ENCODE measurements at places on chromosomes 4 and X. TPM values are rescaled to one million over a fixed set of nuclear protein-coding genes. Genes with fewer than 3 reads are reported as not detected.

DNA sequence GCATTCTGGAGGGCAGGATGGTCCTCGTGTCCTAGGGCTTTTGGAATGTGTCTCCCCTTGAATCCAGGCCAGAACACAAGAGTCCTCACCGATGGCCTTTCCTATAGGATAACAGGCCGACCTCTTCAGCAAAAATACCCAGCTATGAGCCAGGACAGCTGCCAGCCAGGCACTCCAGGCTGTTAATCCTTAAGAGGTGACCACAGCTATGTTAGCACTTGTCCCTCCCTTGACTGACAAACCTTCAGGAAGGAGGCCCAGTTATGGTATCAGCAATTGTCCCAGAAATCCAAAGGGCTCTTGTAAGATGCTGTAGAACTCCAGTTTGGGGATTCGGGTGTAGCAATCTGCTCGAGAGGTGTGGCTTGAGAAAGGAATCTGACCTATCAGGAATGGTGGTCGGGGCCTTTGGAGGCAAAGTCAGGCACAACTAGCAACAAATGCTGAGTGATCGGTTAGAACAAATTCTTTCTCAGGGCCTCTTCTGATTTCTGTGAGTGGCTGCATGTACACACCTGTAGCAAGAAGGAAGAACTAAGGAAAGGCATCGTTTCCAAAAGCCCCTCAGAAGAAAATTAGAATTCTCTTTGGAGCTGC, 54.6 kb downstream of the PTCHD1 start:
- DNase-seq, result no peak
- H3K4me3 ChIP-seq, result no peak overlapping the region
- no peaks in the 10 kb centered on the region for H3K36me3 ChIP-seq
- no peak overlapping the region for H3K27ac ChIP-seq
- H3K4me1 ChIP-seq, result no peaks in the 10 kb centered on the region

DNA sequence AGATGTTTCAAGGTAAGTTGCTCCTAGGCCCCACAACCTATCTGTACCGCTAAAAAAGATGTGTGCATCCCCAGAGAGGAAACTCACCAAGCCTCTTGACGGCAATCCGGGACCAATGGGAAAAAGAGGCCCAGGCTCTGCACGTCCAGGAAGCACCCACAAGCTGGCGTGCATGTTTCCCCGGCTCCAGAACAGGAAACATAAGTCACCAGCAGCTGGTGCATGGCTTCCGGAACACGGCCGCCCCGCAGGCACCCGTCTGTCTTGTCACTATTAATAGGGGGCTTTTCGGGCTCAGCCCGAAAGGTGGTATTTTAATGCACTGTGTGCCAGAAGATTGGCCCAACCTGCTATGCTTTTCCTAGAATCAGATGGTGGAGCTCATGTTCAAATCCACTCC, 22.2 kb downstream of the CRMP1 start:
- H3K36me3 ChIP-seq, result no peaks in the 10 kb centered on the region
- peaks cover 3% of the 10 kb centered on the region for H3K27me3 ChIP-seq
- H3K4me3 ChIP-seq, result no peak overlapping the region

DNA sequence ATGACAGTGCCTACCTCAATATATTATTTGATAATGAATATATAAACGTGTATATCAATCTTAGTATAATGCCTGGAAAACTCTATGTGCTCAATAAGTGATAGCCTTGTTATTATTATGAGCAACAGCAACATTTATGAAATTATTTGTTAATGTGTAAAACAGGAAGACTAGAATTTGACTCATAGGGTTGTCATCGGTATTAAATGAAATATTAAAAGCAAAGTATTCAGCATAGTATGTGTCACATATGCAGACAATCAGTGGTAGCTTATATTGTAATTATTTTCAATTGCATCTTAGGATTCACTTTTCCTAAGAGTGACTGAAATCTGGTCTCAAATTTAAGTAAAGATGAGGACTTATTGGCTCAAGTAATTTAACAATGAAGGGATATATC, 24.6 kb downstream of the SPANXD start:
- H3K4me1 ChIP-seq, result no peaks in the 10 kb centered on the region
- no peak overlapping the region for H3K27ac ChIP-seq
- no peak overlapping the region for H3K4me3 ChIP-seq
- no peaks in the 10 kb centered on the region for H3K27me3 ChIP-seq

LRRC66 gene
- total RNA-seq, result 0.73 TPM

FGB gene
- not detected for total RNA-seq

DGKK gene
- not detected for total RNA-seq

GRCh38 chr4:87559090-87559837, 30.1 kb upstream of the SPARCL1 start:
- no peak overlapping the region for H3K27ac ChIP-seq
- H3K36me3 ChIP-seq, result peaks cover 2% of the 10 kb centered on the region
- H3K4me1 ChIP-seq, result peaks cover 24% of the 10 kb centered on the region

- no peaks in the 10 kb centered on the region for H3K27me3 ChIP-seq
- H3K4me1 ChIP-seq, result peaks cover 75% of the 10 kb centered on the region
- no peak for DNase-seq
- H3K27ac ChIP-seq, result peak overlapping the region; percentile 88
These were observed 8.8 kb downstream of the BCOR start for GRCh38 chrX:40088803-40089540.

- H3K4me1 ChIP-seq, result peaks cover 7% of the 10 kb centered on the region
- no peaks in the 10 kb centered on the region for H3K36me3 ChIP-seq
- DNase-seq, result no peak
- no peak overlapping the region for H3K27ac ChIP-seq
These were observed 131.8 kb downstream of the SCFD2 start for GRCh38 chr4:53234111-53234510.

DNA sequence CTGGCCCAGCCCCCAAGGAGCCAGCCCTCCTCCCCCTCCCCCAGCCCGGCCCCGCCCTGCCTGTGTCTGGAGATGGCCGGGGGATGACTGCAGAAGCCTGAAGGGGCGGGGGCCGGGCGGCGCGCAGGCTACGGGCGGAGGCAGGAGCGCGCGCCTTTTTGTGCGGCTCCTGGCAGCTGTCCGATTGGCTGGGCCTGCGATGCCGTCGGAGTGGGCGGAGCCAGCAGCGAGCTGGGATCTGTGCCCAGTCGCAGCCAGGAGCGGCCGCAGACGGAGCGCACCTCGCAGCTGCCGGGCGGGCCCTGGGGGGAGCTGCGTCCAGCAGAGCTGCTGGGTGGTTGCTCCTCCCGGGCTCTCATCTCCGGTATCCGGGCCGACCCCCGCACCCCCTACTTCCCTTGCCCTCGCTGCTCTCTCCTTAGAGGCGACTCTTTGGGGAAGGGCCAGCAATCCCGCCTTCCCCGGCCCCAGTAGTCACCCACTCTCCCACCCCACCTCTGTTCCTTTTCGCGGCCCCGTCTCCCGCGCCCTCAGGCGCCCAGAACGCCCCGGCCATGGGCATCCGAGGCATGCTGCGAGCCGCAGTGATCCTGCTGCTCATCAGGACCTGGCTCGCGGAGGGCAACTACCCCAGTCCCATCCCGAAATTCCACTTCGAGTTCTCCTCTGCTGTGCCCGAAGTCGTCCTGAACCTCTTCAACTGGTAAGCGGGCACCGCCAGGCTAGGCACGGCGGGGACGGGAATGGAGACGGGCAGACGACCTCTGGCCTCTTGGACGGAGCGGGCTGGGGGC, at the start of gene GABRQ:
GABRQ (plus strand) TSS at position 247 of the 794 bp plus-strand sequence; CDS start at position 555, 308 bp downstream.
- no peaks in the 10 kb centered on the region for H3K36me3 ChIP-seq
- H3K27ac ChIP-seq, result no peak within 1 kb of the TSS
- H3K4me3 ChIP-seq, result no peak within 1 kb of the TSS

POU4F2 gene
- total RNA-seq, result not detected

- peaks cover 13% of the 10 kb centered on the region for H3K4me1 ChIP-seq
- H3K36me3 ChIP-seq, result peaks cover 2% of the 10 kb centered on the region
- no peak overlapping the region for H3K27ac ChIP-seq
These were observed 27.7 kb downstream of the FBXO8 start for GRCh38 chr4:174255786-174256185.

DNA sequence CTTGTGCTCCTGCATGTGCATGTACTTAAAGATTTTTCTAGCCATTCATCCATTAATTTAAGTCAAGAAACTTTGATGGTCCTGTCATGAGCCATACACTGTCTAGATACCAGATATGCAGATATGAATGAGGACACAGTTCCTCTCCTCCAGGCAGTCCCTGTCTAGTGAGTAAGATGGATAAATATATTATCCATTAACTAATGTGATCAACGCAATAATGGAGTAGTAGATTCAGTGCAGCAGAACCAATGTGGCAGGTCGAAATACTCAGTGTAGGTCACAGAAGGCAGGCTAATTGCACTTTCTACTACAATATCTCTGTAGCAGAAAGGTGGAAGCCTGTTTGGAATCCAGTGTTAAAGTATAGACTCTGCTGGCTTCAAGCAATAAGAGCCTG, 112.5 kb downstream of the PCDH7 start:
- no peaks in the 10 kb centered on the region for H3K27me3 ChIP-seq
- no peak for DNase-seq
- H3K36me3 ChIP-seq, result peaks cover 2% of the 10 kb centered on the region

- peaks cover 2% of the 10 kb centered on the region for H3K36me3 ChIP-seq
- peaks cover 66% of the 10 kb centered on the region for H3K4me1 ChIP-seq
- peak overlapping the region; percentile 99 for H3K27ac ChIP-seq
- no peaks in the 10 kb centered on the region for H3K27me3 ChIP-seq
- DNase-seq, result no peak
These were observed 13.0 kb upstream of the TMEM156 start for GRCh38 chr4:39044956-39045826.

DNA sequence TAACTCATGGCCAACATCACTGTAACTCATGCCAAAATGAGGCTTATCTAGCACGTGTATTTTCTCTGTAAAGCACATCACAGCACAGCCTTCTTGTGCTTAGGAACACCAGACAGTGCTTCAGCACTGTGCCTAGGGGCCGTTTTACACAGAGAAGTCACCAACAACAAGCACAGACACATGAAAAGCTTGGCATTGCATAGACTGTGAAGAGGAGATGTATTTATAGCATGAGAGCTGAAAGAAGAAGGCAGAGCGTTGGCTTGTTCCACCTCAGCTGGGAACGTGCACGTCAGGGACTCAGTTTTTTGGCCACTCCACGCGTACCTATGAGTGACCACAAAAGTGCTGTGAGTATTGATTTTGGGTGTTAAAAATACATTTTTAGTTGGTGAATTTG, 116.3 kb upstream of the SFRP2 start:
- no peaks in the 10 kb centered on the region for H3K4me1 ChIP-seq
- H3K27me3 ChIP-seq, result peaks cover 32% of the 10 kb centered on the region
- H3K36me3 ChIP-seq, result no peaks in the 10 kb centered on the region
- no peak overlapping the region for H3K27ac ChIP-seq
- no peak for DNase-seq

Measured in osteocyte (in vitro differentiated cells).